ENCODE measurements at places on chromosomes 3 and 15. TPM values are rescaled to one million over a fixed set of nuclear protein-coding genes. Genes with fewer than 3 reads are reported as not detected.

DNA sequence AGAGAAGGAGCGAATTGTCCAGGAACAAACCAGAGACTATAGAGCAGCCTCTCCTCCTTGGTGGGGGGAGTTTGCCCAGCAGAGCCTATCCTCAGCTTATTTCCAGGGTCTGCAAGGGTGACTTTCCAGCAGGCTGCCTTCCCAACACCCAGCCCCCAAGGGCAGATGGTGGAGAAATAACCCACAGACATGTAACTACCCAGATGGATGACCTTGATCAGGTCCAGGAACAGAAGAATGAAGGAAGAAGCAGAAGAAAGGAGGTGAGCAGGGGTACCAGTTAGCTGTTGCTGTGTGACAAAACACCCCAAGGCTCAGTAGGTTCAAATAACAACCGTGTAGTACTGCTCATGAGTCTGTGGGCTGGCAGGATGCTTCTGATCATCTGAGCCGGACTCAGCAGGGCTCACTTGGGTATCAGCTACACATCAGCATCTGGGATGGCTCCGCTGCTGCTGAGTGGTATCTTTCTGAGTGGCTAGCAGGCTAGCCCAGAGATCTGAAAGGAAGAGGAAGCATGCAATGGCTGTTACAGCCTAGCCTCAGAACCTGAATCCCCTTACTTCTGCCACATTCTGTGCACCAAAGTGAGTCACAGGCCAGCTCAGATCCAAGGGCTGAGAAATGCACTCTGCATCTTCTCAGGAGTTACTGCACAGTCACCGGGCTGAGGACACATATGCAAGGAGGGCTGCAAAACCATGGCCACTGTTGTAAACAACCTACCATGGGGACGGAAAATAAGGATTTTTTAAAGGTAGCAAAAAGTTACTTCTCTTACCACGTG is 22.2 kb upstream of the TXNRD3 start:
- DNase-seq: no peak

DNA sequence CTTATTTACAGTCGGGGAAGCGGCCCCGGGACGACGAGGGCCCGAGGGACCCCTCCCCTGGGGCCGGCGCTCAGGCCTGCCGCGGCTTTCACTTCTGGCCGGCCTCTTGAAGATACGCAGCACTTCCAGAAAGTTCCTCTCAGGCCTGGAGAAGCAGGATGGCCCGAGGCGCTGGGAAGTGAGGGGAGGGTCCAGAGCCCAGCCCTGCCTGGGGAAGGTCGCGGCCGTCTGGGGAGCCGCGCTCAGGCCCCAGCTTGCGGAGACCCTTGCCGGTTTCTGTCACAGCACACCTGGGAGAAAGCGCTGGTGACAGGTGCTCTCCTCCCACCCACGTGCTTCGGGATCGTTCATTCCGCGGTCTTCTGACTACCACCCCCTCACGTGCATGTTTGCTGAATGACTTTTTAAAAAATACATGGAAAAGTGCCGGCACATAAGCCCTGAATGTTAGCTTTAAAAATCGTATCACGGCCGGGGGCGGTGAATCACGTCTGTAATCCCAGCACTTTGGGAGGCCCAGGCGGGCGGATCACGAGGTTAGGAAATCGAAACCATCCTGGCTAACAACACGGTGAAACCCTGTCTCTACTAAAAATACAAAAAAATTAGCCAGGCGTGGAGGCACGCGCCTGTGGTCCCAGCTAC is 727 bp upstream of the TM2D3 start:
- DNase-seq: peak; percentile 54

The FOXB1 gene
- total RNA-seq: 4.7 TPM

GRCh38 chr3:4988983-4989834 is 10.0 kb downstream of the BHLHE40 start:
- DNase-seq: no peak

The TNNC1 gene
- total RNA-seq: 6.5 TPM

DNA sequence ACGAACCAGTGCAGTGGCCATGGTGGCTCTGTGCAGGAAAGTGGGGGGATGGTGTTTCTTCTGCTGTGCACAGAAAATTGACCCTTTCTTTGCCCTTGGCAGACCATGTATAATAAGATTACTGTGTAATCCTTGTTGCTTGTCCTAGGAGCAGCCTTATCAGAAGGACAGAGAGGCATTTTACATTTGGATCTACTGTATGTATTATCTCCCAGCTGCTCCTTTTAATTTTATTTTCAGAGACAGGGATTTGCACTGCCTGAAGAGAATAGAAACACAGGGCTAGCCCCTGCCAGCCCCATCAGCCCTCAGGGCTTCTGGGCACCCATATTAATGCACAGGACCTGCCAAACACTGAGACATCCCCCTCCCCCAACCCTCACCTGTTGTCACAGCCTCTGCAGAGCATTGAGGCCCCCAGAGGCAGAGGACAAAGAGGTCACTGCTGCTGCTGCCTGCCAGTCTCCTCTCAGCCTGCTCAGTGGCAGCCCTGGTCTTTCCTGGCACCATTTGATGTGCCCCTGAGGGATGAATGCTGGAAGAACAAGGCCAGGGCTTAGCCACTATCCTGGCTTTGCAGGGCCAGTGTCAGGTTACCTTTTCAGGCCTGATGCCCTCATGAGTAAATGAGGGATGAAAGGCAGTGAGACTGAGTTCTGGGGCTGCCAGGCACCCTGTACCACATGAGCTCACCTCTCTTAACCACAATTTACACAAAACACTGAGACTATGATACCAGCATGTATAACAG is 533.4 kb downstream of the NTRK3 start:
- peak; percentile 14 for DNase-seq

GRCh38 chr3:113953677-113954076 is 5.9 kb downstream of the ZDHHC23 start:
- DNase-seq: no peak

- DNase-seq: peak; percentile 44
Observed at GRCh38 chr15:89333011-89333860, 1.4 kb downstream of the POLG start.

DNA sequence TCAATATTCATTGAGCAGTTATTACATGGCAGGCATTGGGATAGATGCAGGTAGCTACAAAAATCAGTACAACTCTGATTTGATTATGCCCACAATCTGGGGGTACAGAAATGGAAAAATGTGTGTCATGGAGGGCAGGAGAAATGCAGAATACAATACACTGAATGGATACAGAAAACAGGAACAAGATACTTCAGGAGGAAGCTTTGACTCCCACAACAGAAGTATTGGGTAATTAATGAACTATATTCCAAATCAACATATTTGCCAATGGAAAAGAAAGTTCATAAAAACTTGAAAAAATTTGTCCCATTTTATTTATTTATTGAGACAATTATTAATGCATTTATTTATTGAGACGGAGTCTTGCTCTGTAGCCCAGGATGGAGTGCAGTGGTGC is 207.0 kb downstream of the SUCLG2 start:
- no peak for DNase-seq

GRCh38 chr3:100090669-100091005 is 23.7 kb downstream of the FILIP1L start:
- no peak for DNase-seq

GRCh38 chr3:59600631-59601030 is 550.8 kb upstream of the CFAP20DC start:
- no peak for DNase-seq

The TRIM42 gene
- total RNA-seq: not detected
